ENCODE measurements at places on chromosomes 6 and 20.

DNA sequence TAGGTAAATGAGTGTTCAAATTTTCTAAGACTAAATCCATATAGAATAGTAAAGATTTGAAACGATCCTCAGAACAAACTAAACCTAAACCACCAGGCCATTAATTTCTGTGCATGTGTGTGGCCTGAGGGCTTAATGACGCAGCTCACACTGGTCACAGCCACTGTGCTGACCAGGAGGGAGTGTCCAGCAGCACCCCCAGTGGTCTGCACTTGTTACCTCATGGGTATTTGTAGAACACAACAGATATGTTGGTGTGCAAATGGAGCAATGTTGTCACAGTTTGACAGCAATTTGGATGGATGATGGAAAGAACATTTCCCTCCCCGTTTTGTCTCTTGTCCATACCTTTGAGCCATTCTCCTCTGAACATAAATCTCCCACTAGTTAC lies 122.4 kb upstream of the EXOC2 start:
- DNase-seq: no peak

GRCh38 chr6:138957484-138957883 lies 30.6 kb downstream of the REPS1 start:
- DNase-seq: peak; percentile 61

GRCh38 chr6:132122176-132122575 lies 171.0 kb upstream of the CCN2 start:
- no peak for DNase-seq

- DNase-seq: no peak
Observed at GRCh38 chr6:87333033-87333432, 4.0 kb upstream of the GJB7 start.

- DNase-seq: no peak
Observed at GRCh38 chr6:12601881-12602280, 114.7 kb upstream of the PHACTR1 start.

Measured in KBM-7 (cell line).